ENCODE measurements at places on chromosomes 1 and 21.

GRCh38 chr1:192973988-192974387, 85.2 kb downstream of the UCHL5 start:
- no peak for DNase-seq

- DNase-seq: no peak
Observed at GRCh38 chr1:15918962-15919715, 56.8 kb downstream of the ZBTB17 start.

GRCh38 chr1:206112600-206113301, 4.4 kb downstream of the AVPR1B start:
- DNase-seq: no peak

DNA sequence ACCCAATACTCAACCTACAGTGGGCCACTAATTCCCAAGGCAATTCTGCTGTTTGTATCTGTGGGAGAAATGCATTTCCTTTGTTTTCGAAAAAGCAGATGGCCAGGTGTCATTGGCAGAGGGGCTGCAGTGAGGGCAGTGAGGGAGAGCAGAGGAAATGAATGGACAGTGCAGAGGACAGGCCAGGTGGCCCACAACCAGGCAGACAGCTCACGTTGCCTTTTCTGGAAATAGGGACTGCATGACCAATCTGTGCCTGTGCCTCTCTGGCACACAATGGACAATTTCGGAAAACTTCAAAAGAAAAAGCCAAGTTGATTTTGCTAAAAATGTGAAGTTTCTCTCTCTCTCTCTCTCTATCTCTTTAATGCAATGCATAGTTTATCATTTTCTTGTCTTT, 52.6 kb upstream of the ETS2 start:
- DNase-seq: no peak

GRCh38 chr1:104120525-104120924, 370.8 kb downstream of the AMY1C start:
- no peak for DNase-seq

DNA sequence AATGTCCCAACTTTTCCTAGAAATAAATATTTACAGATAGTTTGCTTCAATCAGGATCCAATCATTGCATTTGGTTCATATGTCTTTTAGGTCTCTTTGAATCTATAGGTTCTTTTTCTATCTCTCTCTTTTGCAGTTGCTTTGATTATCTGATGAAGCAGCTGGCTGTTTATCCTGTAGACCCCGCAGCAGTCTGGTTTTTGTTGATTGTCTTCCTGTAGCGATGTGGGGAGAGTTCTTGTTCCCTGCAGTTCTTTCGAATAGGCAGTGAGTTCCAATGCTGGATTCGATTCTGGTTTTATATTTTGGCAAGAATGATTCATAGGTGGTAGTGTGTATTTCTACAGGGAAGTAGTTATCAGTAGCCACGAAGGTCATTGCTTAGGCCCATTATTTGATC, 7.4 kb upstream of the MIXL1 start:
- DNase-seq: no peak

DNA sequence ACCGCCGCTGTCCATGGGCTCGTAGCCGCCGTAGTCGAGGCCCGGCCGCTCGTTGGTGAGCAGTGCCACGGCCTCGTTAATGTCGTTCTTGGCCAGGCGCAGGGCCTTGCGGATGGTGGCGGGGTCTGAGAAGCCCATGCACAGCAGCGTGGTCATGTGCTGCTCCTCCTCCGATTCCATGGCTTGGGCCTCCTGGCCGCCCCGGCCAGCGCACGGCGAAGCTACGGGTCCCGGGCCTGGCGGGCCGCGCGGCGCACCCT, 300 bp downstream of the USP24 start:
- DNase-seq: no peak

DNA sequence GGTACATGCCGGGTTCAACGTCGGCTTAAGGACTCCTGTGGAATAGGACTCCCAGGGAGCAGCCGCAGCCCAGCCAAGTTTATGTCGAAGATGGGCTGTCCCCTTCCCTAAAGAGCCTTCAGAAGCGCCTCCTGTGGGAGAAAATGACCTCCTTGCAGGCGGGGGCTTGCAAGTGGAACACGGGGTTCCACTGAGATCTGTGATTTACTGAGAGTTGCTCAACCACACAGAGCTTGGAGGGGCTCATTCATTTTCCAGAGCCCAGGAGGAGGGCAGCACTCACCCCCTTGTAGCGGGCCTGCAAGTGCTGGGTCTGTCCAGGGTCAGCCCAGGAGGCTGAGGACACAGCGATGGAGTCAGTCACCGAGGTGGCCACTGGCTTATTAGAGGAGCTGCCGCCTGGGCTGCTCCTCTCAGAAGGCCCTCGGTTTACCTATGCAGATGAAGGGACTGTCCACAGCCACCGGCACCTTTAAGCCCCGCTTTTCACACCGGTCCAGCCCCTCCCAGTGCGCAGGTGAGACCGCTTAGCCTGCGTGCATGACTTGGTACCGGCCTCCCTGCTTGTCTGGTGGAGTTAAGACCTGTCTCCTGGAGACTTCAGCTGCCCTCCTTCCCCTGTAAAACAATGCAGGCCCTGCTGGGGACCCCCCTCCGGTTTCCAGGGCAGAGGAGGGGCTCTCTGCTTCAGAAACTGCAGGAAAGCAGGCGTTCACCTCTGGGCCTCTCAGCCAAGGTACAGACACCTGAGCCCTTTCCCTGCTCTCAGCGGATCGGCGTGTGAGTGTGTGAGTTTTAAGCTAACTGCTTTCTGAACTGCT, 57.5 kb downstream of the ATP5PO start:
- no peak for DNase-seq

GRCh38 chr1:1135339-1136136, 19.6 kb upstream of the C1orf159 start:
- DNase-seq: no peak

DNA sequence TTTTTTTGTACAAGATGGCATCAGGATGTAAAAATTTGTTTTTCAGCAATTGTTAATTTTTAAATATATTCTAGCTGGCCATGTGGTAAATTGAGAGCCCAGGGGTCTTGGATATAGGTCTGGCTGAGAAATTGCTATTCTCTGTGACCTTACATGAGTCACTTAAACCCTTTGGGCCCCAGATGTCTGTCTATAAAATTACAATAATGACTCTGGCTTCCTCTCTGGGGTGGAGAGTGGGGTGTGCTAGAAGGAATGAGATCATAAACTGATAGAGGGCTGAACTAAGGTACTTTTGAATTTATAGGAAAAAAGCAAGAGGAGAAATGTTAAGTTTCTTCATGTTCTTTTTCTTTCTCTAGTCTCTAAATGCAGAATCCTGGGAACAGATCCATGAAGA, 12.4 kb upstream of the TCHH start:
- DNase-seq: no peak

DNA sequence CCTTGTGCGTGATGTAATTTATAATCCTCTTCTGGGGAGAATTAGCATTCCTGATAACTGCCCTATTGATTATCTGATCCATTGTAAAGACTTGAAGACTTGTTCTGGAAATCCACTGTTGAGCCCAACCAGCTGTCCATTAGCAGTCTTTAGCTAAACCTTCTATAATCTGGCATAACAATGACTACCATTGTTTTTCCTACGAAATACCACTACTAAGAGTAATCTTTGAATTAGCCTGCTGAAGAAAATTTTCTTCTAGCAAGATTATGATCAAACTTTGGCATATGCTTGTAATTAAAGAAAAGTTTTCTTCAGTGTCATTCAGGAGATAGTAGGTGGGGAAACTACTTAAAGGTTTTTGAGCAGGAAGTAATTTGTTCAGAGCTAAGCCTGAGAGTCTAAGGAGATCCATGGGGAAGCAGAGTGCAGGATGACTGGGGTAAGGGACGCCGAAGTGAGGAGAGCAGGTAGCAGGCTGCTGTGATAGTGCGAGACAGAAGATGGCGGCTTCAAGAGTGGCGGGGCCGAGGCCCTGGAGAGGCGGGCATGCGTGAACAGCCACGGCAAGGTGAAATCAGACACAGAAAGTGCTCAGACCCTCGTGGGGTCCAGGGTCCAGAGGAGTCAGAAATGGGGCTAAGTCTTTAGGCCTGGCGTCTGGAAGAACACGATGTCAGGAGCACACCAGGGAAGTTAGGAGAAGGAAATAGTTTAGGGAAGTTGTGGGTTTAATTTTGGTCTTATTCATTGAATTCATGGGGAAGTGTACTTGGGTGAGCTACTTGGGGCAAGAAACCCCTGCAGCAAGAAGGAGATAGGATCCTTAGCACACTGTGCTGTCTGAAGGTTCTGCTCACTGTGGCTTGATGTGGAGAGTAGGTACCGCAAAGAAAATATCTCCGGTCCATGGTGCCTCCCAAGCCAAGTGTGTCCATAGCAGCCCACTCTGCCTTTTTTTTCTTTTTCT, 112.6 kb upstream of the ADAR start:
- DNase-seq: no peak

GRCh38 chr1:160129558-160129957, 14.0 kb downstream of the ATP1A2 start:
- no peak for DNase-seq

- DNase-seq: no peak
Observed at GRCh38 chr1:19374926-19375325, 62.8 kb downstream of the SLC66A1 start.

- DNase-seq: no peak
Observed at GRCh38 chr1:24866211-24867083, 63.6 kb downstream of the RUNX3 start.

DNA sequence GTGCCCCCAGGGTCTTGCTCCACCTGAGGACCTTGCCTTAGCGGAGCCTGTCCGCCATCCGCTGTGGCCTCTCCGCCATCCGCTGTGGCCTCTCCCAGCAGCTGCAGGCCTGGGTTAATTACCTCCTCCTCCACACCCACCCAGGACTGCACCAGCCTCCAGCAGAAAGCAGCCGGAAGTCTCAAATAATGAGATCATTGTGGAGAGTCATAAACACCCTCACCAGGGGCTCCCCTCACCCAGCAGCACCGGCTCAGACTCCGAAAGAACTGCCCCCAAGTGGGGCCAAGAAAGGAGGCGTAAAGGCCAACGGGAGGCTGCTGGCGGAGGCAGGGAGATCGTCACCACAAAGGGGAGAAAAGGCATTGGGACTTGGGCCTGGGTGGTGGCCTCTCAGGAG, 10.7 kb upstream of the GPR153 start:
- no peak for DNase-seq

- DNase-seq: no peak
Observed at GRCh38 chr1:14520514-14521163, 77.8 kb upstream of the KAZN start.

DNA sequence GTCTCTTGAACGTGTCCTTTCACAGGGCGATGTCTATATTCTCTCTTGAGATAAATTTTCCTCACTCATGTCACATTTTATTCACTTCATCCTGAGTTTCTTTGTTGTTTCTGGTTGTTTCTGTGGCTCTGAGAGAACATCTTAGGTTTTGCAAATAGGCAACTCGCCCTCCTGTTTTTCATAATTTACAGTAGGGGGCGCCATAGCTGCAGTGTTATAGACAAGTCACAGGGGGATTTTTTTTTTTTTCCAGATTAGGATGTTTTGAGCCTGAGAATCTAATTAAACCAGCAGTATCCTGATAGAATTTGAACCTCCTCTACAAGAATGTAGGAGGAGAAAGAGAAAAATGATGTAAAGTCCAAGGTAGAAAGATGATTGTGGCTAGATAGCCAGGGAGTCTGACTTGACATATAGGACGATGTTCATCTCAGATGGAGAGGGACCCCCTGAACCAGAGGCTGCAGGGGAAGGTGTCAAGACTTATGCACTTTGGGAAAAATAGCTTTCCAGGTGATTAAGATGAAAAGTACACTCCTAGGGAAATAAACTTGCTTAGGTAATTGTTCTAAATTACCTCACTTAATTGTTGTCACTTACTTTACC, 76.3 kb downstream of the ZP4 start:
- no peak for DNase-seq

DNA sequence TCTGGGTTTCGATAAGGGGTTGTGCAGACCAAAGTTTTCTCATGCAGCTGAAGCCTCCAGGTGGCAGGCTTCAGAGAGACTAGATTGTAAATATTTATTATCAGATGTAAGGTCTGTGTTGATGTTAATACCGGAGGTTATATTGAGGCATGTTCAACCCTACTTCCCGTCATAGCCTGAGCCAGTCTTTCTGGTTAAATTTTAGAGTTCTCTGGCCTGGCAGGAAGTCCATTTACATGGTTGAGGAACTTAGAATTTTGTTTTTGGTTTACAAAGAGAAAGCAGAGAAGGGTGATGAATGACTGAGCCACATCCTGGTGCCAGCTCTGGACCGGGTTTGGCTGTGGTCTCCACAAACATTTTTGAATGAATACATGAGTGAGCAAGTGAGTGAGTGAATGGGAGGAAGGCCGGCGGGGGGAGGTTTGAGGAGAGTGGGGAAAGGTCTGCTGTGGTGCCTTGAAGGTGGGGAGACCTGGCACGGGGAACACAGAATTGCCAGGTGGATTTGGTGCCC, 218.5 kb downstream of the DISC1 start:
- DNase-seq: no peak

GRCh38 chr1:98084188-98084587, 163.4 kb upstream of the DPYD start:
- no peak for DNase-seq

GRCh38 chr1:34980715-34981114, 4.4 kb downstream of the TMEM35B start:
- no peak for DNase-seq

DNA sequence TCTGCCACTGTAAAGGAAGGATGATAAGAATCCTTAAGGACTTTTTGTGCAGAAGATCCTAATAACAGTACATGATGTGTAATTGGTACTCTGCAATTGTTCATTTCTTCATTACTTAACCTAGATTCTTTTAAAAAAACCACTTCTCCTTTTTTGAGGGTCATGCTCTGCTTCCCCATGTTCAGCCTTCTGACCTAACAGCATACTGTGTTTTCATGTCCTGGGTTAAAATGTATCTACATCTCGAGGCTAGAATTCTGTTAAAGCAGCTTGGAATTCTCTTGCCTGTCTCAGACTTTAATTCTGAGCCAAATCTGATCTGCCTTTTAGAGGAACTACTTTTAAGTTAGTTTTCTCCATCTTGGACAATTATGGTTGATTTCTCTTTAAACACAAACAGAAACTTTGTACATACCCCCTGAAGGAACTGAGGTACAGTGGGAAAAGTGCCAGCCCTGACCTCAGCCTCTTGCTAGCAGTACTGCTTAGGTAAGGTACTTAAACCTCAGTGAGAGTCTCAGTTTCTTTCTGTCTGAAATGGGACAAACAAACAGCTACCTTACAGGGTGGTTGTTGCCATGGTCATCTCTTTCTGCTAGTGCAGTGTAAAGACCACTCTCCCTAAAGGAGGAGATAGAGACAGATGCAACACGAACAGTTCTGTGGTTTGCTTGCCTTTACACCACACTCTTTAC, 103.2 kb upstream of the DYNLT5 start:
- DNase-seq: no peak

DNA sequence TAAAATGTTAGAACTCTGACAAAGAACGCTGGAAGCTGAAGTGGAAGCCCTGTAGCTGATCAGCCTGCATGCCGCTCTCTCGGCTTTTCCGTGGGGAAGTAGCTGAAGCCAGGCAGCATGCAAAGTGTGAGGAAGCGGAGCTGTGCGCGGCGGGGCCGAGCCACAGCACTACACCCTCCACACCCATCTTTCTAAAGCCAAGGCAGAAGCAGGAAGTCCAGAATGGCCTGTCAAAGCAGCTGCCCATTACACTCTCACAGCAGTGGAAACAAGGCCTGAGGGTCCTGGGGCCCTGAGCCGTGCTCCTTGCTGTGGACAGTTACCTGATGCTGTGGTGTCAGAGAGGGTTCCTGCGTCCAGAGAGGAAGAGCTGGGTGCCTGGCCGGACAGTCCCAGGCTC, 69.6 kb downstream of the UBR4 start:
- DNase-seq: no peak

All from stimulated activated CD8-positive, alpha-beta memory T cell treated with anti-CD3 and anti-CD28 coated beads, Interleukin-4, amount 100 ng/mL, for 1 hour (primary cell).